NCI-H1436 treated with DMSO at 0.1 percent for 48 hours (cell line): ENCODE measurements at places on chromosomes 1 and 21.

- DNase-seq = no peak
Measured at GRCh38 chr1:185342017-185342416, 25.0 kb upstream of the IVNS1ABP start.

GRCh38 chr1:186213225-186213607 is 161.8 kb downstream of the TPR start:
- no peak for DNase-seq

GRCh38 chr1:11860587-11860986 is 1.8 kb upstream of the NPPB start:
- no peak for DNase-seq

GRCh38 chr1:79792219-79792930 is 785.8 kb upstream of the ADGRL4 start:
- DNase-seq = no peak

- DNase-seq = no peak
Measured at GRCh38 chr1:15762546-15762945, 4.0 kb downstream of the FBLIM1 start.

DNA sequence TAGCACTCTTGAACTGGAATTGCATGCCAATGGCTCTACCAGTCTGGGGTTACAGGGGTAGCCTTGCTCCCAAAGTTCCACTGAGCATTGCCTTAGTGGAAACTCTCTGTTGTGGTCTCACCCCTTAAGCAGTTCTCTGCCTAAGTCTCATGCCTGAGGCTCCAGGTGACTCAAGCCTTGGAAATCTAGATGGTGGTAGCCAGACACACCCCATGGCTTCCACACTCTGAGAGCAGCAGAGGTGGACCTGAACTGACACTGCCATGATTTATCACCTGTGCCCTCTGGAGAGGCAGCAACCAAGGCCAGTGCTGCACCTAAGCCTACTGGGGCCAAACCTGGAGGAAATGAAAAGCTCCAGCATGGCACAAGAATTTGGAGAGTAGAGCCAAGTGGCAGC is 285.7 kb upstream of the PKN2 start:
- no peak for DNase-seq

DNA sequence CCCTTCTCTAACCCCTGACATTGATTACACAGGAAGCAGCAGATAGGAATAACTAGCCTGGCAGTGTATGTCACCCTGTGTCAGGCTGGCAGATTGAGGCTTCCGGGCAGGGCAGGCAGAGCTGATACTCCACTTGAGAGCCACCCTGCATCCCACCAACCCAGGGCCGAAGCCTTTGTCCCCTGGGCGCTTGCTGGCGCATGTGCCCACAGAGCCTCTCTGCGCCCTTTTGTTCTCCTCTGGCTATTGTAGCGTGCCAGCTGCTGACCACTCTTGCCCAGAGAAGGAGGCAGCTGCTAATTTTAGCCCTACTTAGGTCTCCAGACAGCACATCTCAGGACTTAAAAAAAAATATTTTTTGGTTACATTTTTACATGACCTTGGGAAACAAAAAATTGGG is 304.9 kb downstream of the HHAT start:
- DNase-seq = no peak

GRCh38 chr21:32748529-32748928 is 20.7 kb upstream of the SYNJ1 start:
- DNase-seq = no peak

DNA sequence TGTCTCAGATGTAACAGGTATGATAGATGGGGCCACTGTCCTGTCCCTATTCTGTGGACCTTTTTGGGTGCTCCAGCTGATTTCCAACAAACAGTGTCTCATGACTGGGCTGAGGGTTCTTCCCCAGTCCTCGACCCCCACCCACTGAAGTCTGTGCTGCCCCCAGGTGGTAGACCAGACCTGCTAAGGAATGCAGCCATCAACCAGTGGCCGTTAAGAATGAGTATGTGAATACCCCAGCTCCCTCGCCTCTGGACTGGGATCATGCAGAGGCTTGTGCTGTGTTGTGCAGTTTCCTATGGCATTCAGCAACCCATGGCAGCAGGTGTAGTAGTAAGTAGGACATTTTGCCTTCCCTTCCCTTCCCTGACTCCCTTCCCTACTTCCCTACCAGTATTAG is 183.1 kb upstream of the KAZN start:
- no peak for DNase-seq

DNA sequence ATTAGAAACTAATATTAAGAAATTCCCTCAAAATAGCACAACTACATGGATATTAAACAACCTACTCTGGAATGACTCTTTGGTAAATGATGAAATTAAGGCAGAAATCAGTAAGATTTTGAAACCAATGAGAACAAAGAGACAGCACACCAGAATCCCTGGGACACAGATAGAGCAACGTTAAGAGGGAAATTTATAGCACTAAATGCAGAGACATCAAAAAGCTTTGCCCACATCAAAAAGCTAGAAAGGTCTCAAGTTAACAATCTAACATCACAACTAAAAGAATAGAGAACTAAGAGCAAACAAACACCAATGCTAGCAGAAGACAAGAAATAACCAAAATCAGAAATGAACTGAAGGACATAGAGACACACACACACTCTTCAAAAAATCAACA is 48.6 kb upstream of the LRRC8B start:
- no peak for DNase-seq
